ENCODE measurements at places on chromosomes 5 and 9.

DNA sequence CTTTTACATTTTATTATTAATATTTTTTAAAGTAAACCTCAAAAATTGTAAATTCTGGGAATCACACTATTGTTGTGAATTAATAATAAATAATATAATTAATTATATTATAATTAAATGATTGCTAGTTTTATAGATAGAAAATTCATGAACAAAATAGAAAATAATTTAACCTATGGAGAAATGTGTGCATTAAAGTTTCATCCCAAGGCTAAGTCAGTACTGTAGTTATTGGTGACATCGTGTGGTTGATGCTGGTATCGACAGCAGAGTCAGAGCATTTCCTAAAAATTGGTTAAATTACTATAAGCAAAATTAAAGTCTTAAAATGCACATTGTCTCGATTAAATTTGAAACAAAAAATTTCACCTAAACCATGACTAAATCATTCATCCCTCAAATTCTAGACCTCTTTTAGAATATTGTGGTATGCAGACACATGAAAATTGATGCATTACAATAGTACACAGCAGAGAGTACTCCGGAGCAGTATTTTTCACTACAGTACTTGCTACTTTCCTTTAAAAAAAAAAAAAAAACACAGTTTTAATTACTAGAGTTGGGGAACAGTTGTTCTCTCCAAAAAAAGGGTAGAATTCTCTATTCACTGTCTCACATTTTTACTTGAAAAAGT is 73.9 kb downstream of the RORB start:
- no peak for DNase-seq

- no peak for DNase-seq
Measured at GRCh38 chr5:111126896-111127295, 34.7 kb downstream of the WDR36 start.

DNA sequence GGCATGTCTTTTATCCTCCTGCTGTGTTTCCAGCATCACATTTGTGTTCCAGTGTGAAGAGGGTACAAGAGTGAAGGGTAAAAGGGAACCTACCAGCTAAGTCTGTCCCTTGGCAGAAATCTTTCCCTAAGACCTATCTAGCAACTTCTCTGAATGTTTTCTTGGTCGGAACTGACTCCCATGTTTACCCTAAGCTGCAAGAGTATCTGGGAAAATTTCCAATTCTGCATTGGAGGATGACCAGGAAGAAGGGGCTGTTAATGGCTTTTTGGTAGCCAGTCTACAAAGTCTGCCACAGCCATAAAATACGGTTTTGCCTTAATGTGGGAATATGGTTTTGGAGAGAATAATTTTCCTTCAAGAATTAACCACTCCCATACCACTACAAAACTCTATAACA is 75.1 kb downstream of the MAST4 start:
- DNase-seq = no peak

- no peak for DNase-seq
Measured at GRCh38 chr9:123550797-123551196, 194.8 kb downstream of the CRB2 start.

DNA sequence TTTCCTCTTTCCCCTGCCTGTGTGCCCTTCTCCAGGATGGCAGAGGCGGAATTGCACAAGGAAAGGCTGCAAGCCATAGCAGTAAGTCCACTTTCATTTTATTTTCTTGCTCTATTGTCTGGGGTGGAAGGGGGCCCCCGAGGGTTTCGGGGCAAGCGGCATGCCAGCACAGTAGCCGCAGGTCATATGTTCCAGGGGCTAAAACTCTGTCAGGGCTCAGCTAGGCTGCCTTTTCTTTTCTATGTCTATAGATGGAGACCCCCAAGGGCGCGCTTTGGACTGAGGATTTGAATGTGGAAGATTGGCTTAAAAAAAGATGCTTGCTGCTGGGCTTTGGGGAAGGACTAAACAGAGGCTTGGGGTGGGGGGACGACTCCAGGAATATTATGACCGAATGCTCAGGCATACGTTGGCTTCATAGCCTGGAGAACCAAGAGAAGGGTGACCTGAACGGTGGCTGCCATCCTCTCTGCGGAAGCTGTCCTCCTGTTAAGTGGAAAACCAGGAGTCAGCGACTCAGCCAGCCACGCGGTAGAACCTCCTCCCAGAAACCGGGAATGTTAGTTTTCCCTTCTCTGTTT is 545 bp downstream of the PALM2AKAP2 start:
- DNase-seq = no peak
